NCI-H2081 (cell line): ENCODE measurements at places on chromosomes 3 and 15.

DNA sequence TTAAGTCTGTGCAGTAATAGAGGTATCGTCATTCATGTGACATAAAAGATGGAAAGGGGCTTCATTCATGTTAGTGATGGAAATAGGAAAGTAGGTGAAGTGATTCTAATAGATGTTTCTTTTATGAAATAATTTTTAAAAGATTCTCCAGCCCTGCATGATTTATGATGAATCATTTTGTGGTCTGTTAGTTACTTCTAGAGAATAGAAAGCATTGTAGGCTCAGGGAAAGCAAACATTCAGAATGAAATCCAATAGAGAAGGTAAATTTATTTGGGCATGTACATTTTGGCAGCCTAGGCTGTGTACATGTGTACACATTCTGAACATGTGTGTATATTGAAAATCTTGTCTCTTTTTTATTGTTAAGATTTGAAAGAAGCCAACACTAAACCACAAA, 23.1 kb downstream of the PPARG start:
- no peak for DNase-seq

- no peak for DNase-seq
Measured at GRCh38 chr3:16089521-16089920, 85.0 kb upstream of the GALNT15 start.

DNA sequence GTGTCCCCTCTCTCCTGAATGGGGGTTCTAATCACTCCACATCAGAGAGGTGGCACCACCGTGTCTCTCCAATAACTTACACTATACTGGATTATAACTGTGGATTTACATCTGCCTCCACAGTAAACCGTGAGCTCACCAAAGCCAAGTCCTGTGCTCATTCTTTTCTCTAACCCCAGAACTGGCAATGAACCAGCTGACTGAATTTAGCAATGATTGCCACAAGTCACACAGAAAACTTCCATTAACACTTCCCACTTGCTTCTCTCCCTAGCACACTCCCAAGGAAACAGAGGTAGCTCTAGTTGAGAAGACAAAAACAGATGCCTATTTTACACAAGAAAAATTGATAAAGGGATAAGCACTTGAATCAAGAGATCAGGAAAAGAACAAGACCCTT, 361.3 kb downstream of the ULK4 start:
- DNase-seq, result no peak

DNA sequence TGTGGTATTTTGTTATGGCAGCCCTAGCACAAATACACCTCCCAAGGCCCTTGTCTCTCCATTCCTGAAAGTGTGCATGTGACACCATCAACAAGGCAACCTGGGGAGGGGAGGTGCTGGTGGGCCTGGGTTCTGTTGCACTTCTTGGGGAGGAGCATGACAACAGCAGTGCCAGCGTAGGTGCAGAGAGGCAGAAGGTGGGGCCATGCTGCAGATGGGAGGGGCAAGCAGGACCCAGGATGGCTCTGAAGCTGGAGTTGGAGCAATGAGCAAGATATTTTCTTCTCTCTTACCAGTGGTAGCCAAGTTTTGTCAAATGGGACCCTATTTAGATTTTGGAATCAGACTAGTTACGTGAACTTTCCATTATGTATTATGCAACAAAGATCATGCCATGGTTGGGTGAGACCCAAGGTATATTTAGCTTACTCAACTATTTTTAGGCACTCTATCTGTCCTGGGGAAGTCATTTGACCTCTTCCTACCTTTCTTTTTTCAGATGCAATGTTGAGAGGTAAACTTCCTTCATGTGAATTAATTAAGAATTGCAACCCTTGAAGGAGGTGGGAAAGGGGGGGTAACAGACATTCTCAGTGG, 3.4 kb downstream of the FYCO1 start:
- no peak for DNase-seq

DNA sequence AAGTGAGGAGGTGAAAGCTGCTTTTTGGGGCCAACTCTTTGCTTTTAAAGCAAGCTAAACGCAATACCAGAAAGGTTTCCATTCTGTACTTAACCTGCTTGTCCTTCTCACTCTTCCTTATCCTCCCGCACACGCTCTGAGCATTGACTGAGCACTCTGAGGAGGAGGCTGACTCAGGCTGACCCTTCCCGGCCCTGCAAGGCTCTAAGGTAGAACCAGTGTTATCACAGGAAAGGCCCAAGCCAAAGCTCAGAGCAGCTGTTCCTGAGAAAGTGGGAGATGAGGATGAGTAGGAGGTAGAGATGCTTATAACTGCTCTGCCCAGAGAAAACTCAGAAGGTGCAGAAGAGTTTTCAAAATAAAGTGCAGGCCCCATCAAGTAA, 2.3 kb downstream of the B3GNT5 start:
- peak; percentile 51 for DNase-seq

DNA sequence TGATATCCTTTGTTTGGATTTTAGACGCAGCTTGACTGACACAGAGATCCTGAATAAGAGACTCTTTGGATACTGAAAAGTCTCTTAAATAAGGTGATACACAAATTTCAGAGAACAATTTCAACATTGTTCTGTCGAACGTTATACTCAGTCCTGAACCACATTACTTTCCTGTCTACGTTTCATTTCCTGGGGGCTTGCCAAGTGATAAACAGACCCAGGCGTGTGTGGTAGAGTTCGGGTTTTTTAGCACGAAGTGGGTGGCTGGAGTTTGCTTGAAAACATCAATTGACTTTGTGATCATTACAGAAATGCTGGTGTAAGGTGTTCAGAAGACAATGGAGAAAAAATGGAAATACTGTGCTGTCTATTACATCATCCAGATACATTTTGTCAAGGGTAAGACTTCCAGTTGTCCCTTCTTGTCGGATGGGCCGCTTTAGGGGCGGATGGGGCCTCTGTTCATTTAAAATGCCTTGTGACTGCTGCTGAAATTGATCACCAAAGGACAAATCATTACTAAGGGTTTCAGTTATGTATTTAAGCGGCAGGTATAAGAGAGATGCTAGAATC, at the start of gene CD96:
TSS of gene CD96 (plus strand) at position 287 of the 573 bp plus-strand sequence. CDS start at position 339, 52 bp downstream.
- no peak for DNase-seq

- peak; percentile 73 for DNase-seq
Measured at GRCh38 chr3:54198556-54198955, 76.2 kb downstream of the CACNA2D3 start.

DNA sequence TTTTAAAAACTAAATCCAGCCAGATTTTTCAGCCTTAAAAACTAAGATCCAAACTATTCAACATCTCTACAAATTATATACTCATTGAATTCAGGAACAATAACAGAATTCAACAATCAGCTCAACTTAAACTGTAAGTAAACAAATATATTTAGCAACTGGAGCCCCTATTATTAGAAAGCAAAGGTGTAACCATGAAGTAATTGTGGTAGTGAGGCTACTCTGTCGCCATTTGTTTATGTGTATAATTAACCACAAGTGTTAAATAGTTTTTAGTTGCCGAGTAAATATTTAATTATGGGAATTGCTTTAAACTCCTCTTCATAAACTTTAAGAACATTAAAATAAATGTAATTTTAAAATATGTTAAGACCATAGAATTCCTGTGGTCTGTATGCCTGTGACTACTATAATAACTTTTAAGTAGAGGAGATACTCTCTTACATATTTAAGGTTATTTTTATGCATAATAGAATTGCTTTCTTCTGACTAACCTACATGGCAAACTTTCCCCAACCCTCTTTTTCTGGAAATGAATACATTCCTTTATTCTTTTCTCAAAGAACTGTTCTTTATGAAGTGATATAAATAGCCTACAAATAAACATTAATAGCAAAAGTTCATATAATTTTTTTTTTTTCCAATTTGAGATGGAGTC, 51.2 kb downstream of the MFN1 start:
- no peak for DNase-seq

DNA sequence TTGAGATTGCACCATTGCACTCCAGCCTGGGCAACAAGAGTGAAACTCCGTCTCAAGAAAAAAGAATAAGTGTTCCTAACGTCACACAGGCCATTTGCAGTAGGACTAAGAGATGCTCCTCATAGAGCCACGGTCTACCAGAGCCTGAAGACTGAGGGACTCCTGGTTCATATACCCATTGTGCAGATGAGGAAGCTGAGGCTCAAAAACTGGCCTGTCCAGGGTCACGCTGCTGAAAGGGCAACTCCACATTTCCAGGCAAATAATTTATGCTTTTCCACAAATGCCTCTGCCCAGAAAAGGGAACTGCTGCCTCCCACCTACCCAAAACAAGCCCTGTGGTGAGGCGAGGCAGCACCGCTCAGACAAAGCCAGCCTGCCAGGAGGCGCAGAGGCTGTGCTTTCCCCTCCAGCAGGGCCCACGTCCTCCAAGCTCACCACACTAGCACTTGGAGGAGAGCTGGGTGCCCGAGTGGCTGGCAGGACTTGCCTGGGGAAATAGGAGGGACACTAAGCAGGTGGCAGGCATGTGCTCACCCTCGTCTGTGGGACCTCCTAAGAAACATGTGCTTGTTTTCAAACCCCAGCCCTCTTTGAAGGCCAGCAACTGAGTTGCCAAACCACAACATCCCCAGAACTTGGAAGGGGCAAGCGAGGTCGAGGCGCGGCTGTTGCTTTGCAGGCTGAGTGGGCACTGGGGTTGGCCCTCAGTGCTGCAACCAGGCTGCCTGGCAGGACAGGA, 195.6 kb downstream of the XXYLT1 start:
- DNase-seq, result no peak

DNA sequence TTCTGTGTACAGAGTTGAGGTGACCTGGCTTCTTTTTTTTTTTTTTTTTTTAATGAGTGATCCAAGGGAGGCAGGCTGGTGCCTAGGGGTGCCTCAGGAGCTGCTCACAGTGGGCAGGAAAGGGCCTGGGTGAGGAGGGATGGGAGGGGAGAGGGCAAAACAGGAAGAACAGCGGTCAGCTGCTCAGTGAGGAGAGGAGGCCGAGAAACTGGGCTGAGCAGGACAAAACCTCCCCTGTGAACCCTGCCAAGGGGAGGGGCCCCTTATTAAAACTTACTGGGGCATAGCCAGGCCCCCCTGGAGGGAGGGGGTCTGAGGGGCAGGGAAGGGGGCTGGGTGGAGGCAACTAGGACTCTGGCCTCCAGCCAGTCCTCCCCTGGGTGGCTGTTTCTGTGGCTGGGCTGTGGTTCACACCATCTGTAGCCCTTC, 3.5 kb downstream of the PLEKHO2 start:
- DNase-seq, result no peak

DNA sequence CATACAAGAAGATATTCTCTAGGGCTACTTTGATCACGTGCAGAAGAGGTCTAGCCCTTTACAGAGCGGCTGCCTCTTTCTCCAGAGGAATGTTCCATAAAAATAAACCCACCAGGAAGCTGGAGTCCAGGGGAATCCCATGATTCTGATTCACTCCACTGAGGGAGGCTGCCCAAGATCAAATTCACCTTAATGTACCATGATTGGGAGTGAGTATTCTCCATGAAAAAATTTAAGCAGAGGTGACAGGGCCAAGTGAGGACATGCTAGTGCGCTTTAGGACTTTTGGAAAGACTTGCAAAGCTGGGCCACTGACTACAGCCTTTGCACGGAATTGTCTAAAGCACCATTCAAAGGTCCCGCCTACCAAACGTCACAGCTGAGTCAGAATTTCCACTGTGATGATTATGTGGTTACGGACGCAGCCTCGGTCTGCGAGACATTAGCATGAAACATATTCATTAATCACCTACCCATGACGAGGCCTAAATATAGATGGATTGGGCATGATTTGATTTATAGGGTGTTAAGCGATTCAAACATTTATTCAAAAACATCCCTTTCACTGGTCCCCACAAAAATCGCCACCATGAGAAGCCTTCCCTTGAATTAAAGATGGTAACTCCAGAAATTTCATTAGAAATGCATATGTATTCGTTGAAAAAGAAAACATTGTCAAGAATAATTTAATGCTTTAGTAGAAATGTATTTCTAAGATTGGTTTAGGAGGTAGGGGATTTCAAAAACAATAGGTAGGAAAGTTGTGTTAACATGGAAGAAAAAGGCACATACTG, 152.6 kb downstream of the GREM1 start:
- no peak for DNase-seq

- DNase-seq, result no peak
Measured at GRCh38 chr3:13526626-13526949, 22.3 kb upstream of the FBLN2 start.

- DNase-seq, result no peak
Measured at GRCh38 chr15:49135911-49136310, 19.5 kb downstream of the COPS2 start.

GRCh38 chr15:69004011-69004410, 10.5 kb upstream of the NOX5 start:
- DNase-seq, result no peak

DNA sequence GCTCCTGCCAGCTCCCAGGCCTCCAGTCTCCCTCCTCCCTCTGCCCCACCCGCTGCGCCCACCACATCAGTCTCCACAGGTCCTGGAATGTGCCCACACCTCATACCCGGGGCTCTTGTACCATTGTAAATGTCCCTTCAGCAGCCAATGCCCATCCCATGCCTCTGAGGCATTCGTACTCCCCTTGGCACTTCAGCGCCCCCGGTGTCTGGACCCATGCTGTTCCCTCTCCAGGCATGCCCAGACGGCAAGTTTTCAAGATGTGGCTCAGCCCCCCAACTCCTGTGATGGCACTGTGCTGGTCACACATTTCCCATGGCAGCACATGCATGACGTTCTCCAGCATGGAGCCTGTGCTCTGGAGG, 13.3 kb downstream of the PLXND1 start:
- DNase-seq, result no peak

- DNase-seq, result no peak
Measured at GRCh38 chr3:49158792-49159191, 7.3 kb downstream of the CCDC71 start.

- no peak for DNase-seq
Measured at GRCh38 chr15:87033056-87033455, 953.4 kb downstream of the AGBL1 start.

- DNase-seq, result no peak
Measured at GRCh38 chr3:50100956-50101845, 12.5 kb downstream of the RBM5 start.

DNA sequence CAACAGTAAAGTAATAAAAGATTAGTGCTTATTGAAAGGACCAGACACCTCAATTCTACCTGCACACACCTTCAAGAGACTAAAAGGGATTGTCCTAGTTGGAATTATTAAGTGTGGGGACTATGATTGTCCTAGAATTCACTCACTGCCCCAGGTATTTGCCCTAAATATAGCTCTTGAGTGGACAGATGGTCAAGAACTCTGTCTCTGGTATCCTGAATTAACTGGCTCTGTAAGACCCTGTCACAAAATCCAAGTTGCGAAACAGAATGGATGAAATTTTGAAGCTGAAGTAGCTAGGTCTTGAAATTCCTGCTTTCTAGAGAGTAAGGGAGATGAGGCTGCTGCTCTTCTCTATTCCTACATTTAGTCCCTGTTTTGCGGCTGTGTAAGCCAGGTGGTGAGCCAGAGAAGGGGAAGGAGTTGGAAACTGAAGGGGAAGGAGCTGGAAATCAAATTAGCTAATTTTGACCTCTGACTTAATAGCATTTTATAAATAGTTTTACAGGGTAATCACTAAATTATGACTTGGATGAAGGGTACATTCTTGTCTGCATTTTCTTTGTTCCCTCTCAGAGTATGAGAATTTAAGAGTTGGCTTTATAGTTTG, 34.5 kb downstream of the KBTBD12 start:
- no peak for DNase-seq

GRCh38 chr3:15071699-15072098, 6.6 kb upstream of the MRPS25 start:
- no peak for DNase-seq
